Glutamatergic neuron (in vitro differentiated cells): ENCODE measurements at places on chromosomes 6 and 20. TPM values are rescaled to one million over a fixed set of nuclear protein-coding genes. Genes with fewer than 3 reads are reported as not detected.
A peak's percentile ranks its signal among the peaks of the same experiment; 100 is the strongest.

Gene ZNF512B
- total RNA-seq, result 32.2 TPM

Gene REM1
- 2.8 TPM for total RNA-seq

Gene ALDH8A1
- 1.8 TPM for total RNA-seq

Gene MUC21
- total RNA-seq, result not detected

Gene DSP
- 8.9 TPM for total RNA-seq

Gene PSMB9
- total RNA-seq, result not detected

DNA sequence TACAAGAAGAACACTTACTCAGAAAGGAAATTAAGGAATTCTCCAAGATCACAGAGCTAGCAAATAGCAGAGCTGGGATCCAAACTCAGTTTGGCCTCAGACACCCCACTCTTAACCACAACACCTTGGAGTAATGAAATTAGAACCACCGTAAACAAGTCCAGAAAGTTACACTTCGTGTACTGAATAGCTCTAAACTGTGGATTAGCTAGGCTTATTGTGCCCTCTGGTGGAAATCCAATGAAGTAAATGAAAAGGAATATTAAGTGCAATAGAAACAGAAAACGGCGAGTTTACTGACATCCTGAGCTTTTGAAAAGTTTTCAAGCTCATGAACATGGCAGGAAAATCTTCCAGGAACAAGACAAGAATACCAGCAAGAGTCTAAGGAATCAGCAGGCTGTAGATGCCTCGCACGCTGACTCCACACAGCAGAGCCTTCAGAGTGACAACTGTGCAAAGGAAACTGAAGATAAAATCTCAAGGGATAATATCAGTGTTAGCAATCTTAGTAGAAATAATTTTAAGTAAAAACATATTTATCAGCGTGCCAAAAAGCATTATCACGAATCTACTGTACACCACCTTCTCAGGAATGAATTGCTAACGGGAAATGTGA, 34.6 kb downstream of the FBXO5 start:
- DNase-seq, result no peak

GRCh38 chr6:133259561-133259960, 18.4 kb downstream of the EYA4 start:
- no peak for DNase-seq

GRCh38 chr20:31595654-31596411, 9.3 kb upstream of the ID1 start:
- DNase-seq, result peak; percentile 84

GRCh38 chr6:4801491-4802110, 25.4 kb downstream of the CDYL start:
- DNase-seq, result no peak
